Activated CD8-positive, alpha-beta T cell treated with anti-CD3 and anti-CD28 coated beads, Interleukin-2, amount 10 ng/mL, durations not matched to agents 7 days and 5 days (primary cell): ENCODE measurements at places on chromosomes 2 and 18.

GRCh38 chr2:65372619-65373018 is 59.8 kb downstream of the SPRED2 start:
- no peak for DNase-seq

DNA sequence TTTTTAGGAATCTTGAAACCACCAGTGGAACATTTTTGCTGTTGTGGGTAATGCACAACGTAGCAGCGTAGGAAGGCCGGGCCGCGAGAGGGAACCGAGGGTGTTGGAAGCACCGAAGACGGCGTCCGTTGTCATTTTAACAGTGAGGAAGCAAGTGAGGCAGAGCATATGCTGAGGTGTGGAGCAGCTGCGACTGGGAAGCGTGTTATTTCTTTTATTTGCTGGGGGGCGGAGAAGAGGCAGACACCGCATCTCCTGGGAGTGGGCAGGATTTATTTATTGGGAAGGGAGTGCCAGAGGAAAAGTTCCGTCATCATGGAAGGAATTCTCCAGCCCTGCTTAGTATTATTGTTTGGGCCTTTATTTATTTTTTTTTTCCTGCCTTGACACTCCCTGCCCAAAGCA is 232.8 kb downstream of the KLHL29 start:
- DNase-seq = no peak

- no peak for DNase-seq
Observed at GRCh38 chr2:45743531-45744396, 92.3 kb downstream of the PRKCE start.

DNA sequence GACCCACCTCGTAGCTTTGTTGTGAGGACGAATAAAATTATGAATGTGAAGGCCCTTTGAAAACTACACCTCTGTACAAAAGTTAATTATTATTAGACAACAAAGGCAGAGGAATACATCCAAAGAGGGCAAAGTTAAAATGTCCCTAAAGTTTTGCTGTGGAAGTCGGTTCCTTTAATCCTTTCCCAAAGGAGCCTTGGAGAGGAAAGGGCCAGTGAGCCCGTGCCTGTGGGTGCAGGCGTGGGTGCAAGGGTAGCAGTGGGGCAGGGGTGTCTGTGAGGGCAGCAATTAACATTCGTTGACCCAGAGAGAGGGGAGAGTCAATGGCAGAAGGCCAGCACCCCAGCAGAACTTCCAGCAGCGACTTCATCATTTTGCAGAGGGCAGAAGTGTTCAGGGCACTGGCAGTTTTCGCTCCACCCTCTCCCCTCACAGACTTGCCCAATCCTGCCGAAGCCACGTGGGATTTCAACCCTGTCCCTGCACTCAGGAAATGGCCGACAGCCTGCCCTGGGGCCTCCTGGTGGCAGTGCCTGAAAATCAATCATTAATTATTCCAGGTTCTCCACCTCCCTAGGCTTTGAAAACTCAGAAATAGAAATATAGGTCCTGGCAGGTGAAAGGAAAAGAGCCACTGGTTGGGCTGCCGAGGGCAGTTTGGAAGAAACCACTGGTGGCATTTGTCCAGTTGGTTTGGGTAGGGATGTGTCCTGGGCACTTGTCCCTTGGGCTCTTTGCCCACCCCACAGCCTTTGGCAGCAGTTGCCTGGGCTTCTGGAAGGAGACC is 4.2 kb upstream of the PAX8 start:
- no peak for DNase-seq

DNA sequence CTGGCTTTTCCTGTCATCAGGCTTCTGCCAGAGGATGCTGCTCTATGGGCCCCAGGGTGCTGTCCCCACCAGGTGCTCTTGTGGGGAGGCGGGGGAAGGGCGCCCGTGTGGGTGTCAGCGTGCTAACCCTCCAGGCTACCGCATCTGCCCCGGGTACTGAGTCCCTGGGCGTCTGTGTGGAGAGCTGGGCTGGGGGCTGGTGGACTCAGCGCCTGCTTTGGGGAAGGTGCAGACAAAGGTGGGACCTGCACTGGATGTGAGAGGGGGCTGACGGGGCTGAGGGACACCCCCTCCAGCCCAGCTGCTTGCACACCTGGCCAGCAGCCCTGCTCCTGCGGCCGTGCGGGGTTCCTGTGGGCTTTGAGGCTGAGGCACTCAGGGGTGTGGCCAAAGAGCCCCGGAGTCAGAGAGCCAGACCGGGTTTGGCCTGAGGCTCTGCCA is 120.7 kb upstream of the PXDN start:
- DNase-seq = no peak
